ENCODE measurements at places on chromosomes 5 and 9. TPM values are rescaled to one million over a fixed set of nuclear protein-coding genes. Genes with fewer than 3 reads are reported as not detected.

GRCh38 chr9:91995000-91995655 lies 45.1 kb upstream of the ROR2 start:
- DNase-seq: no peak

- DNase-seq: no peak
Measured at GRCh38 chr9:69089491-69089890, 53.9 kb downstream of the FXN start.

DNA sequence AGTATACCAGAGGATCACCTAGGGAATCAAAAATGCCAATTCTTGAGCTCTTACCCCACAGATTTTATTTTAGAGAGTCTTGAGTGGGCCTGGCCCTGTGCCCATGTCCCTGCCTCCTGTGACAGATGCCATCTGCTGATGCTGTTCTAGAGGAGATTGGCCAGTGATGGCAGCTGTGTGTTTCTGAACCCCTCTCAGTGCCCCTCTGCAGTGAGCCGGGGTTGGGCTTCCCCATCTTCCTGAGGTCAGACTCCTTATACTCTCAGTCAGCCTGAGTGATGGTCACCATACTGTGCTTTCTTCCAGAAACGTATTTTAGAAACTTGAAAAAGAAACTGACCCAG lies 6.1 kb downstream of the PTCD2 start:
- no peak for DNase-seq

SERF1A gene
- 2.0 TPM for total RNA-seq

RXFP3 gene
- not detected for total RNA-seq

GRCh38 chr9:136865041-136865767 lies 904 bp downstream of the EDF1 start:
- no peak for DNase-seq

DNA sequence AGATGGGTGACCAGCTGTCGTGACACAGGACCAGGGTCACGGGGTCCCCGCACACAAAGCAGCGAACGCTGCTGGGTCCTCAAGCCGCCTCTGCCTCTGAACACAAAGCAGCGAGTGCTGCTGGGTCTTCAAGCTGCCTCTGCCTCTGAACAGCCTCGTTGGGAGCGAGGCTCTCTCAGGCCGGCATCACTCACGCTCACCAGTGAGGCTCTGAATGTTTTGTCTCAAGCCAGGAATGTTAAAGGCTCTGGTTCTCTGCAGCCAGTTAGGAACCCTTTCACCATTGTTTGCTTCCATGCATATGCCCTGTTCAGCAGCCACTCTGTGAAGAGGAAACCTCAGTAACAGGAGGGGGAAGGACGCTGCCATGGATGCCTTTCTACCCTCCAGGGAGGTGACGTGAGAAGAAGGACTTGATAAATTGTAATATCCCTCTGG lies 82.7 kb upstream of the TAF11L2 start:
- DNase-seq: no peak

AQP3 gene
- 116 TPM for total RNA-seq

TMEM252 gene
- total RNA-seq: 0.26 TPM

- no peak for DNase-seq
Measured at GRCh38 chr5:169149317-169149716, 151.6 kb downstream of the SLIT3 start.
